ENCODE measurements at places on chromosomes 13 and 19.

- DNase-seq: no peak
These were observed 108.3 kb downstream of the DOCK9 start for GRCh38 chr13:98869408-98870090.

DNA sequence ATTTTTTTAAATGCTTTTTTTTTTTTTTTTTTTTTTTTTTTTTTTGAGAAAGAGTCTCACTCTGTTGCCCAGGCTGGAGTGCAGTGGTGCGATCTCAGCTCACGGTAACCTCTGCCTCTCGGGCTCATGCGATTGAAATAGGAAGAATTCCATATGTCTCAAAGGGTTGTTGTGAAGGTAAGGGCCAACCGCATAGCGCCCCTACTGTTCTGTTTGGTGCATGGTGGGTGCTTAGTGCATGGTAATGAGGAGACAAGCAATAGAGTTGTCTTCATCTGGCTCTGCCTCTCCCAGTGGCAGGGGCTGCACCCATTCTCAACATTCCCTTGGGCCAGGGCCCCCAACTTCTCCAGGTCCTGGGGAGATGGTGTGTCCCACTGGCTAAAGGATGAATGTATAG, 68.7 kb downstream of the RASL11A start:
- no peak for DNase-seq

DNA sequence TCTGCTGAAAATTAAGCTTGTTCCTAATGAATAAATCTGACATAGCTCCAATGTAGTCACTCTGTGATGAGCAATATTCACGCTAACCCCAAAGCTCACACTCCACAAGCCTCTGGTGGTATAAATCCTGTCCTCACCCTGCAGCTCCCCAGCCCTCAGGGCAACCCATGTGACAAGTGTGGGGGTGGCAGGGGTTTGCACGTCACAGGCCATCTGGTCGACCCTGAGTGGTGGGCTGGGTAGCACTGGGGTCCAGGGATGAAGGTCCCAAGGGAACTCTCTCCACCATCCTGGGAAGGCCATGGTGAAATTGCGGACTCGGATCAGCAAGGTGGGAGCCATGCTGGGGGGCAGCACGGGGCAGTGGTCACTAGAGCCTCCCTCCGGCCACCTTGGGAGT, 100.0 kb upstream of the SOX1 start:
- no peak for DNase-seq

DNA sequence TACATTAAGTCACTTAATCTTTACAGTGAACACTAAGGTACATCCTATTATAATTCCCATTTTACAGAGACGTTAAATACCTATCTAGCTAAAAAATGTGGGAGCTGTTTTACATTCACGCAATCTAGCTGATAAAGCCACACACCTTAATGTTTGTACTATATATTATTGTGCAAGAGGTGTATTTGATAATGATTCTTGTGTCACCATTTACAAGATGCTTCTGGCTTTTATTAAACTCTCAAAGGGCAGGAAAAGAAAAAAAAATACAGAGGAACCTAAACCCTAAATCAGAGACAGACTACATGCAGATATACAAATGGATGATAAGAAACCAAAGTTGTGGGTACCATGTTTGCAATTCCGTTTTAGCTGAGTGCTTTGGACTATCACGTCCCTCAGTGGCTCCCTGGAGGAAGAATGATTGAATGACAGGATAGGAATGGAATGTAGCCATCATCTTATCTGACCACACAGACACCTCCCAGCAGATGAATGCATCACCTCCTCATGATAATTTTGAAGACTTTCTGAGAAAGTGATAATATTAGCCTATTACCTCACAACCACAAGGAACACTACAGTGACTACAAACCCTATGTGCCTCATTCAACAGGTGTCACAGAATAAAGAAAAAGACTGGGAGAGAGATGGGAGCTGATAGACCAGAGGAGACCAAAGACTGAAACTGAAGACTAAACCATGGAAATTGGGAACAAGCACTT, 230.5 kb upstream of the SERP2 start:
- DNase-seq: no peak

- DNase-seq: no peak
These were observed 320.6 kb downstream of the GPC5 start for GRCh38 chr13:91719033-91719432.

GRCh38 chr13:85724546-85725432, 74.4 kb downstream of the SLITRK6 start:
- no peak for DNase-seq

- no peak for DNase-seq
These were observed 4.2 kb downstream of the LYL1 start for GRCh38 chr19:13098277-13099072.

DNA sequence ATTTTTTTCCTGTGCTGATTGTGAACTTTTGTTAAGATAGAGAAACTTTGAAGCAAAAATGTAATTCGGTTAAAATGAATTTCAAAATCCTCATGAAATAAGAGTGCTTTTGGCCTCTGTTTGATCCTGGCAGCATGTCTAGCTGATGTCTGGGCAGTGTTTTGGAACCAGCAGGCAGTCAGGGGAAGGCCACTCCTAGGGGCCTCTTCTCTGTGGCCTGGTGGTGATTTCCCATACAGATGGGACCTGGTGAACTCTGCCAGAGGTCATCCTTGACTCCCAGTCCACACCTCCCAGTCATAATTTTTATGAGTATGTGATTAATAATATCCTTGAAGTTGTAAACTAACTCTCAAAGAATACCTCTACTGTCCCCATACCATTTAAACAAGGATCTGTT, 226.6 kb downstream of the PCCA start:
- no peak for DNase-seq

DNA sequence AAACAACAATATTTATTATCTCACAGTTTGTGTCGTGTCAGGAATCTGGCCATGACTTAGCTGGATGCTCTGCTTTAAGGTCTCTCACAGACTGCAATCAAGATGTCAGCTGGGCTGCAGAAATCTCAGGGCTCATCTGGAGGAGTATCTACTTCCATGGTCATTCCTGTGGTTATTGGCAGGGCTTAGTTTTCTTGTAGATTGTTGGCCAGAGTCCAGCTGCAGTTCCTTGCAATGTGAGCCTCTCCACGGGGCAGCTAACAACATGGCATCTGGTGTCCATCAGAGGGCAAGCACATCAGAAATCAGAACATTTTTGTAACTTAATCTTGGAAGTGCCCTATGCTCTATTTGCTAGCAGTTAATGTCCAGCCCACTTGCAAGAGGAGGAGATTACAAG, 45.7 kb upstream of the TDRD3 start:
- DNase-seq: no peak

- no peak for DNase-seq
These were observed 673.4 kb upstream of the ARGLU1 start for GRCh38 chr13:107241381-107241780.

DNA sequence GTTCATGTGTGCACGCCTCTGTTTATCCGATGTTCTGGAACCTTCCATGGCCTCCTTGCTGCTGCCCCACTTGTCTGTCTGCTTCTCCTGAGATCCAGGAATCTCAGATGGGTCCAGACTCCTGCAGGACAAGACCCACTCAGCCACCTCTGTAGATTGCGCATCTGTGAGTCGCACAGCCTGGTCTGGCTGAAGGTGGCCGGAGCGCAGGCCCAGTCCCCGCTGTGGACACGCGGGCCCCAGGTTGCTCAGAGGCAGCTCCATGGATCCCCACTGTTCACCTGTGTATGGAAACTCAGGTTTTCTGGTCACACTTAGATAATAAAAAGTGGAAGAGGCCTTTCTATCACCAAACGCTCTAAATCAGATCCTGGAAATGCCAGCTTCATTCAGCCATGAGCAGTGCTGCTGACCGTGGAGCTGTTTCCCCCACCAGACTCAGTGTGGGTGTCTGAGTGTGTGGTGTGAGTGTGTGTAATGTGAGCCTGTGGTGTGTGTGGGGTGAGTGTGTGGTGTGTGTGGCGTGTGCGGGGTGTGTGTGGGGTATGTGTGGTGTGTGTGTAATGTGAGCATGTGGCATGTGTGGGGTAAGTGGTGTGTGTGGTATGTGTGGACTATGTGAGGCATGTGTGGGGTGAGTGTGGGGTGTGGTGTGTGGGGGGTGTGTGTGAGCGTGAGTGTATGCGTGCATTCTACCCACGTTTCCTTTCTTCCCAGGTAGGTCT, 59.5 kb downstream of the MCF2L start:
- no peak for DNase-seq

- DNase-seq: no peak
These were observed 27.5 kb upstream of the ANKRD10 start for GRCh38 chr13:110942248-110942981.

DNA sequence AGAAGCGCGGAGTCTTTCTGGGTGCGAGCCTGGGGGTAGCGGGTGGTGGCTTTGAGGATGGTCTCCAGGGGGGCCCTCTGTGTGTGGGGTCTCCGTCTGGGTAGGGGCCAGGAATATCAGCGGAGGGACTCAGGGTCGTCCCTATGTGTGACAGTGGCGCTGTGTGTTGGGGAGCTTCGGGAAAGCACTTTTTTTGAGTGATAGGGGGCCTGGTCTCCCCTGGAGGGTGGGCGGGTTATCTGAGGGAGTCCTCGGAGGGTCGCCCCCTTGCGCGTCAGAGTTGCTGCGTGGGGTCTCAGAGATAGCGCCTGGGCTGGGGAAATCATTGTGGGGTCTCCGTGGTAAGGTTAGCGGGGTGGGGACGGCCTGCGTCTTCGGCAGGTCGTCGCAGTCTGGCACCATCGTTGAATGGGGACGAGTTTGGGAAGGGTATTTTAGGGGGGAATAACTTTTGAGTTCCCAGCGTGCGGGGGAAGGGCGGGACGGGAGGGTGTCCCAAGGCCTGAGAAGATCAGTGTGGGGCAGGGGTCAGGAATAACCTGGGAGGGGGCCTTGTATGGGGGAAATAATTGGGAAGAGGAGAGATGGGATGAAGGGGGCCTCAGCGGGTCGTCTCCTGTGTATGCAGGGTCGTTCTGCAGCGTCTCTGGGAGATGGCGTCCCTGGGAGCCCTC, 857 bp downstream of the IER2 start:
- DNase-seq: no peak

- no peak for DNase-seq
These were observed 39.0 kb downstream of the SERTM1 start for GRCh38 chr13:36712770-36713169.

- no peak for DNase-seq
These were observed 19.4 kb upstream of the ADGRE5 start for GRCh38 chr19:14361824-14362223.

GRCh38 chr13:112457485-112457884, 81.3 kb downstream of the SPACA7 start:
- DNase-seq: no peak

DNA sequence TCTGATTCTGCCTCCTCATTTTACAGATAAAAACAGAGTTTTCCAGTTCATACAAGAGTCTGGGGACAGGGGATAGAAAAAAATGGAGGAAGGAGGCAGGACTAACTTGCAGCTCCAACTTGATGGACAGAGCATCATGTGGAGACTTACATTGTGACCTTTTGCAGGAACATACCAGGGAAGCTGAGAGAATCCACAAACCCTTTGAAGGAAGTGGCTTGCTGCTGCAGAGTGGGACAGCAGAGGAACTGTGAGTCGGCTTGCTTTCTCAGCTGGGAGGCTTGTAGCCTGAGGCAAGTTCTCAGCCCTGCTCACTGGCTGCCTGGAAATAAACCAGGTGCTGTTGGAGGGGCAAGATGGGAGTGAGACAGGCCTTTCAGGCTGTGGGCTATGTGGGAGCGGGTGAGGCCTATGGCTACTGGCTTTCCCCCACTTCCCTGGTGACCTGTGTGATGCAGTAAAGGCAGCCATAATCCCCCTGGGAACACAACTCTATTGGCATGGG, 614.4 kb downstream of the KCTD12 start:
- no peak for DNase-seq

DNA sequence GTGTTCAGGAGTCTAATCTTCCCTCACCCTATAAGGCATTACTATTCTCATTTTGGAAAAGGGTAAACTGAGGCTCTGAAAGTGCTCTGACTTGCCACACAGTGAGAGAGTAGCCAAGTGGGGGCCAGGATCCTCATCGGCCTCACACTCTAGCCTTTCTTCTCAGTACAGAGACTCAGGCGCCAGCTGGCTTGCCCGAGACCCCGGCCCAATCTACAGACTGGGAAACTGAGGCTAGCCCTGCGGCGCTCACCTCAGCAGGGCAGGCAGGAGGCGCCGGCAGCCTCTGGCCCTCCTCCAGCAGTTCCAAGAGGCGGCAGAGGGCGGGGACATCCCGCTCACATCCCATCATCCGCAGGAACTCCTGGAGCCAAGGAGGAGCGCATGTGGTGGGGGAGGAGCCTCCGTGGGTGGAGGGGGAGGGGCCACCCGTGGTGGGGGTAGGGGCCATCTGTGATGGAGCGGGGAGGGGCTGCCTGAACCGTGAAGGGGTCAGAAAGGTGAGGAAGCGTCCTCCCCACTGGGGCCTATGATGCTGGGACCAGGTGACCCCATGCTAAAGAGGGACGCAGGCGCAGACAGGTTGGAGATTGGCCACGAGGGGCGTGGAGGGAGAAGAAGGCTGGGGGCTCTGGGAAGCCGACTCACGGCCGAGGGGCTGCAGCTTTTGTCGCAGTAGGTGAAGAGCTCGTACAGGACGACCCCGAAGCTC, 8.7 kb upstream of the INSL3 start:
- DNase-seq: no peak

GRCh38 chr13:53501387-53501786, 472.8 kb downstream of the OLFM4 start:
- DNase-seq: no peak

GRCh38 chr13:96734499-96734898, 259.8 kb downstream of the OXGR1 start:
- no peak for DNase-seq

- no peak for DNase-seq
These were observed 44.8 kb downstream of the MBNL2 start for GRCh38 chr13:97266772-97267417.

GRCh38 chr13:113150550-113151365, 7.7 kb upstream of the PROZ start:
- DNase-seq: no peak
